ENCODE measurements at places on chromosomes 2 and 18.

GRCh38 chr2:231939022-231939421 lies 12.8 kb upstream of the NPPC start:
- DNase-seq: no peak

- DNase-seq: peak; percentile 77
Observed at GRCh38 chr18:616380-616995, 19.7 kb downstream of the CLUL1 start.

- DNase-seq: no peak
Observed at GRCh38 chr2:110832740-110833139, 100.4 kb downstream of the ACOXL start.

- no peak for DNase-seq
Observed at GRCh38 chr2:158266111-158266510, 164.4 kb downstream of the UPP2 start.

- DNase-seq: no peak
Observed at GRCh38 chr2:153870308-153870707, 1.4 kb upstream of the GALNT13 start.

DNA sequence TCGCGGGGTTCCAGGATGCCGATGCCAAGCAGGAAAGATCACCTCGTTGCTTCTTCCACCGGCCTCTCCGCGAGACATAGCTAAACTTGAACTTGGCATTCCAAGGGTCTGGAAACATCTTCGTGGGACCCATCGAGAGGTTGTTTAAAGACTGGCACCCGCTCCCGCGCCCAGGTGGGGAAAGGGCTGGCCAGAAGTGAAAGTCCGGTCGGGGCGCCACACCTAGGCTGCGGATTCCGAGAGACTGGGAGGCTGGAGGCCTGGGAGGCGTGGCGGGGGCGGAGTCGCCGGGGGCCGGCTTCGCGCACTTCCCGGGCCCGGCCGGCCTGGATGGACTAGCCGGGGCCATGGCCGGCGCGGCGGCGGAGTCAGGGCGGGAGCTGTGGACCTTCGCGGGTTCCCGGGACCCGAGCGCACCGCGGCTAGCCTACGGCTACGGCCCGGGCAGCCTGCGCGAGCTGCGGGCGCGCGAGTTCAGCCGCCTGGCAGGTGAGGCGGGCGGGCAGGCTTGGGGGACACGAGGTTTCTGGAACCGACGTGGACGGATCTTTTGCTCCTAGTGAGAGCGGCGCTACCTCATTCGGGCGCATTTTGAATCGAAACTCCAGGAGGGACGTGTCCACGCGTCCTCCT lies at the start of gene MOCOS:
Gene MOCOS, plus strand, starts transcription at position 305 of the 633 bp plus-strand sequence. Its CDS starts 43 bp downstream, at position 348.
- DNase-seq: peak; percentile 50

DNA sequence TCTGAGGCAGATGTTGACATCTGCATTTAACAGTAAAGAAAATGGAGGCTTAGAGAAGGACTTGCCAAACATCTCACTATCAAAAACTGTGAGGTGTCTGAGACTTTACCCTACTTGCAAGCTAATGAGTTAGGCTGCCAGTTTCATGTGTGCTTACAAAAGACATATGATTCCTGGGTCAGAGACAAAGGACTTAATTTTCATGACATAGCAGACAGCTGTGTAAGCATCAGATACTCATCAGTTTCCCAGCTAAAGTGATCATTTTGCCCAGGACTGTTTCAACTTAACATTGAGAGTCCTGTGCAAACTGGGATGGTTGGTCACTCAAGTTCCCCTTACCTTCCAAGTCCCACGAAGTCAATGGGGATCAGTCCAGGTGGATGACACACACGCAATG lies 18.9 kb upstream of the DAPL1 start:
- no peak for DNase-seq

DNA sequence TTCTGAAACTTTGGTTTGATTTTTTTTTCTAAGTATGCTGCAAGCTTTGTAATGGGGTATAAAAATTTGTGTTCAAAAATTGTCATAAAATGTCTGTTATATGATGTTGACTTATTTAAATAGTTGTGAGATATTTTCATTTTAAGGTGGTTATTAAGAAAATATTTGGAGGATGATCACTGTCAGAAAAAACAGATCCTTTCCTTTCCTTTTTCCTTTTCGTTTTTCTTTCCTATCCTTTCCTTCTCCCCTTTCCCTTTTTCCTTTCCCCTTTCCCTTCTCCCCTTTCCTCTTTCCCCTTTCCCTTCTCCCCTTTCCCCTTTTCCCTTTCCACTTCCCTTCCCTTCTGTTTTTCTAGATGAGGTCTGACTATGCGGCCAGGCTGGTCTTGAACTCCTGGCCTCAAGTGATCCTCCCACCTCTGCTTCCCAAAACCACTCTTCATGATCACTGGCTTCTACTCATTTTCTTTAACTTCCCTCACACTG lies 640.5 kb downstream of the PLCL1 start:
- DNase-seq: no peak

GRCh38 chr18:11112286-11112685 lies 37.1 kb downstream of the PIEZO2 start:
- DNase-seq: peak; percentile 45

DNA sequence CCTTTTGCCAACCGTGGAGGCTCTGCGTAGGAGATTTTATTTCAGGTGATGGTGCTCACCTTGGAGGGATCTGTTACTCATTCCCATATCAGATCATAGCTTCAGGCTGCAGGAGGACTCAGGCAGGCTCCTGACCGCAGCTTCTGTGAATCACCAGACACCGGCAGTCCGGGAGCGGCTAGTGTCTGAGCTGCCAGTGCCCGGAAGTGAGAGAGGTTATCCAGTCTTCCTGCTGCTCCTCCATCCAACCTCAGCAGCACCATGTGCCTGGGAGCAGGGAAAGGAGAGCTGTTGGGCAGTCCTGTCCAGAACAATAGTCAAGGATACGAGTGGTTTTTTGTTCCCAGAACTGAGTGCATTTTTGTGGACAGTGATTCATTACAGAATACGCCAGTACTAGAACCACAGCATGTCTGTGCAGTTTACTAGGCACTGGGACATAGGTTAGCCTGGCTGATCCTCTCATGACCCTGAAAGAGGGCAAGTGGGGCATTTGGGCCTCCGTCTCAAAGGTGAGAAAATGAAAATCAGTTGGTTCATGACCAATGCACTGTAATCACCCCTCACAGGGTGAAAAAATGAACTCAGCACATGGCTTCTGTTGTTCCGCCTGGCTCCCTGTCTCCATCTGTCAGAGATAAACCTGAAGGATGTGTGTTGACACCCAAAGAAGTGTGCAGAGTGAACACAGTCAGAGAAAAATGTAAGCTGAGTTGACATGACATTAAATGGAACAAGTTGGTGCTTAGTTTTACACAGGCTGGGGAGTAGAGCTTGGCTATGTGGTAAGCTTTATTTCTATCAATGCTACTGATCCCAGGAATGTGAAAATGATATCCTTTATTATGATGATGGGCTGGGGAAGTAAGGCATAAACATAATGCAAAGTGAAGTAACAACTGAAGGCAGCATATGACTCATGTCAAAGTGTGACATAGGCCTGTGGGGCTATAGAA lies 12.2 kb downstream of the FHOD3 start:
- peak; percentile 96 for DNase-seq

GRCh38 chr2:172373766-172374165 lies 53.6 kb upstream of the ITGA6 start:
- peak; percentile 5 for DNase-seq

DNA sequence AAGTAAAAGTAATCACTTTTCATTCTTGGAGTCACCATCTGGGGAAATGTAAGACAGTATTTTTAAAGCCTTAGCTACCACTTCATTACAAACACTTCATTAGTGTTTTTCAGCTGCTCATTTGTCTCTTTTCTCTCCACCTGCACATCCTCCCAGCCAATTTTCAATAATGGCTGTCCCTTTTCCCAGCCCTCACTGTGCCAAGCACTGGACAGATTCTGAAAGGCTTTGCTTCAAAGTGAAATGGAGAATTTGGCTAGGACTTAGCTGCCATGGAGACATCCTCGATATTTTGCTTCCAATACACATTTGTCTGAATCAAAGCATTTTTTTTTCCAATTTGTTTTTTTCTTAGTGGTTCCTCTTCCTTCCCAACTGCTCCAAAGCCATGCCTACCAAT lies 272.4 kb upstream of the NRXN1 start:
- DNase-seq: no peak

DNA sequence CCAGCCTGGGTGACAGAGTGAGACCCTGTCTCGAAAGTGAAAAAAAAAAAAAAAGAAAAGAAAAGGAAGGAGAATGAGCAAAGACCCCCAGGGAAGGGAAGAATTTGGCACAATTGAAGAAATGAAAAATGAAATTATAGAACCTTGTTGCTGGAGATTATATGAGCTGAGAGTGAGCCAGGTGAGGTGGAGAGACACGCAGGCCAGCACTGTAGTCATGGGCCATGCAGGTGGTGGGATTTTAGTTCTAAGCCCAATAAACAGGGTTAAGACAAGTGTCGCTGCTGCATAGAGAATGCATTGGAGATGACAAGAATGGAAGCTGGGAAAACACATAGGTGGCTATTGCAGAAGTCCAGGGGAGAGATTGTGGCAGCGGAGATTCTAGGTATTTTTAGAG lies 32.3 kb downstream of the FBLN7 start:
- DNase-seq: no peak

DNA sequence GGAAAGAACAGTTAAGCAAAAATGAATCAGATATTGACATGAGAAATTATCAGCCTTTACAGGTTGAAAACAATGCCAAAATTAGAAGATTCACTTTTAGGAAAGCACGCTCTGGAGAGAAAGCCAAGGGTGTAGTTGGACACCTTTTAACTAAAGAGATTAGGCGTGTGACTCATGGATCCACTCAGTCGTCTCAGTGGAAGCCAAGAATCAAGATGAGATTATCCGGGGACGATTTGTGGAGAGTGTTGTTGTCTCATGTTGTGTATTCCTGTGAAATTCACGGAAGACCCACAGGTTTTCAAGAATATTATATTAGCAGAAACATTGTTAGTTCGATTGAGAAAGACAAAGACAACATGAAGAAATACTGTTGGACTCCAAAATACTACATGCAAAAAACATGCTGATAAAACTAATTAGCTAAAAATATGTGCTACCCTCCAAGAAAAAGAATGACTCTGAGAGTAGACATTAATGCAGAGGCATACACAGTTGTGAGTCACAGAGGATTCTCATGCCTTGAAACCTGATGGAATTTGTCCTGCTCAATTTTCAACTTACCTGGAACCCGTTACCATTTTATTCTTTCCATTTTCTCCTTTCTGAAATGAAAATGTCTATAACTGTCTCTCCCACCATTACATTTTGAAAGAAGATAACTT lies 192.1 kb upstream of the RND3 start:
- peak; percentile 23 for DNase-seq

DNA sequence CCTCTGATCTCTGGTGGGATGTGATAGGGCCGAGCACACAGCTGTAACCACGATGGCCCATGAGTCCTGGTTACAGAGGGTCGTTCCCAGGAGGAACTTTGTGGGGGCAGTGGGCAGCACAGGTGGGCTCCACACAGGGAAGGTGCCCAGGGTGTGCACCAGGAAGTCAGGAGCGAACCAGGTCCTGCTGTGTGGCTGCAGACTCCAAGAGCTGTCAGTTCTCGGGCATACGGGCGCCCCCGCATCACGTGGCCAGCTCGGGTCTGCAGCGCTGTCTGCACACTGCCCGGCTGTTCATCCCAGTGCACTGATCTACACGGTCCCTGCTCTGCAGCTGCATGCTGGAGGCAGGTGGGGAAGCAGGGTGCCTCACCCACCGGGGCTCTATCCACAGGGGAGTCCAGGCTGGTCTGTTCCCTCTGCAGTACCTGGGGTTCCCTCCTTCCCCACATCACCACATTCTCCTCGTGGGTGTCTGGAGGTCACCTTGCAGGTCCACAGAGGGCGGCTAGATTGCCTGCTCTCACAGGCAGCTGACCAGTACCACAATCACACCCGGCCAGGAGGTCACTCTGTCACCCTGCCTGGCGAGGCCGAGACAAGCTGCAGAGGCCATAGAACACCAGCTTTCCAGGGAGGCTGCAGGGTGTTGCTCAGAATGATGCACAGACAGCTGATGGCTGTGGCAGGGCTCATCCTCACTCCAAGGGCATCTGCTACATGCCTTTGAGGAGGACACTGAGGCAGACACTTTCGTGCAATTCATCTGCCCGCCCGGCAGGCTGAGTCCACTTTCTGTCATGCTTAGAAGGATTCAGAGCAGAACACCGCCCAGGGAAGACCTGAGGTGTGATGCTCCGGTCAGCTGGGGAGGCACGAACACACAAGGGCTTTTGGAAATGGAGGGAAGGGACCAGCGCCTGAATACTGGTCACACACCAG lies 202.7 kb downstream of the EIPR1 start:
- no peak for DNase-seq

- DNase-seq: peak; percentile 21
Observed at GRCh38 chr2:220460257-220460985, 833.0 kb downstream of the SLC4A3 start.

DNA sequence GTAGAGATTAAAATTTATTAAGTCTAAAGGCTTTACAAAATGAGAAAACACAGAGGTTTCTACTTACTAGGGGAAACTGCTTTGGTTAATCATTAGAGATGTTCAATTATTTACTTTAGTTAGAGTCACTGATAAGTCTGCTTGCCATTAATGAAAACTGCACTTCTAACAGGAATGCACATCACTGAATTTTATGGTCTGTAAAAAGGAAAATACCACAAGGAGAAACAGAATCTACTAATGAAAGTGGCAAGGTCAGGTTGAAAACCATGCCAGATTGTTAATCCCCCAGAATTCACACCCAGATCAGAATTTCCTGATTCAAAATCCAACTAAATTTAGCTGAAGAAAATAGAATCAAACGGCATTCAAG lies 90.5 kb upstream of the GRB14 start:
- no peak for DNase-seq

DNA sequence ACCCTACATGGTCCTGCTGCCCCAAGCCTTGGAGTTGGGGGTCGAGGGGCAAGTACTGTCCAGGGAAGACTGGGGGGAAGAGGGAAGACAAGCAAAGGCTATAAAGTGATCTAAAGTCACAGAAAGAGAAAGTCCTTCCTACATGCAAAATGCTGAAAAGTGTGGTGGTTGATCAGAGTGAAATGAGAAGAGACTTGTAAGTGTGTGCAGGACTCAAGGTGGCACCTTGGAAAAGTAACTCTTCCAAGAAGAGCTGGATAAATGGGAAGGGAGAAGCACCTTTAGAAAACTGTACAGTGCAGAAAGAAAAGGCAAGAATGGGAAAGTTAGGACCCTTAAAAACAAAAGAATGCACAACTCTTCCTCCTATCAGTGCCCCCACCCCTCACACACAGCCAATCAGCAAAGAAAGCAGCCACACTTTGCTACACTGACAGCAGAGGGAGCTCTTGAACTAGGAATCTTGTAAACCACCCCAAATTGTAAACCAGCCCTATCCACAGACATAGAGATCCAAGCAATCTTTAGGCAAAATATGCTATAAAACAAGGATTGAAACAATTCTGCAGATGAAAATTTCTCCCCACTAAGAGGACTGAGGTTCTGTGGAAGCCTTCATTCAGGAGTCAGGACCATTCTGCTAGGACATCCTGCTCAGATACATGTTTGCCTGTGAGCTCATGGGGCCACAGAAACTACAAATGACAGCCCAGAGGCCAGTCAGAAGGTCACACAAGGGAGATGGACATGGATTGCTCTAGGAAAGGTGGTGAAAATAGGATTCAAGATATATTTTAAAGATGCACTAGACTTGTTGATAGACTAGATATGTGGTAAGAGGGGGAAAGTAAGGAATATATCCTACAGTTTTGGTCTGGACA lies 146.4 kb downstream of the FTCDNL1 start:
- peak; percentile 32 for DNase-seq

- DNase-seq: peak; percentile 61
Observed at GRCh38 chr18:51195451-51196117, 1.9 kb downstream of the MEX3C start.

- DNase-seq: no peak
Observed at GRCh38 chr2:105779394-105779793, 34.7 kb downstream of the NCK2 start.
